Thyroid gland (tissue), 4 donors: ENCODE measurements at places on chromosomes 2 and 18. TPM values are rescaled to one million over a fixed set of nuclear protein-coding genes. Genes with fewer than 3 reads are reported as not detected.

UGT1A5 gene
- 0.94 TPM for total RNA-seq

PHOSPHO2 gene
- 13.2 TPM for total RNA-seq

POU3F3 gene
- not detected for total RNA-seq

ZFAND2B gene
- 82.6 TPM for total RNA-seq

POTEE gene
- not detected for total RNA-seq

GALR1 gene
- total RNA-seq: 0.10 TPM

TRIM43 gene
- total RNA-seq: not detected
